GM12865 (cell line): ENCODE measurements at places on chromosomes 11 and 22.
A peak's percentile ranks its signal among the peaks of the same experiment; 100 is the strongest.

- DNase-seq, result peak; percentile 25
These were observed 48.5 kb upstream of the PRDM11 start for GRCh38 chr11:45097721-45098493.

GRCh38 chr22:35728639-35729308 is 11.1 kb downstream of the APOL5 start:
- DNase-seq, result no peak

DNA sequence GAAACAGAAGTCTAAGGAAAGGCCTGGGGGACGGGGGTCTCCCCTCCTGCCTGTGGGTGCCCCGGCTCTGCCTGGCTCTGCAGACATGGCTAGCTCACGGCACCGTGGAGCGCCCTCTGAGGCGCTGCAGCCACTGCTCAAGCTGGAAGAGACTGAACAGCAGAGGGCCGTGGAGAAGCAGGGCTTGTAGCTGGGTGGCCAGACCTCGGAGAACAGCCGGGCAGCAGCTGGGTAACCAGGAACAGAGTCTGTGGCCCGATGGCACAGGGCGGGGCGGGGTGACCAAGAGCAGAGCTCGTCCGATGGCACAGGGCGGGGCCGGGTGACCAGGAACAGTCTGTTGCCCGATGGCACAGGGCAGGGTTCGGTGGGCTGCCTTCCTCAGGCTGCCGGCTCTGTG is 18.1 kb downstream of the RNH1 start:
- no peak for DNase-seq

DNA sequence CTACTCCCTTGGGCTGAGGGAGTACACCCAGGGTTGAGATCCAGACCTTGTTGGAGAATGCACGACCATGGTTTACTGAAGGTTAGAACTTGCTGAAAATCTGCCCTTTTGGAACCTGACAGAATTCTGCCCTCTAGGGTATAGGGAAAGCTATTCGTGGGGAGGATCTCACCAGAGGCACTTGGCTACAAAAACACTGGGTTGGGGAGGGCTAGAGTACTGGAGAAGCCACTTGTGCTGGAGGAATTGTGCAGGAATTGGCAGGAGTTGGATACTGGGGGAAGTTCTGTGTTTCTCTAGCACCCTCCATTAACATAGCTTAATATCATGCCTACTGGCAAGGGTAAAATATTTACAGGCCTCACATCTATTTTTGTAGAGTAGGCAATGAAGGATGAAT is 55.8 kb downstream of the PPME1 start:
- DNase-seq, result peak; percentile 2

GRCh38 chr11:62905927-62906531 is 15.1 kb downstream of the CHRM1 start:
- DNase-seq, result peak; percentile 84

- no peak for DNase-seq
These were observed 35.6 kb upstream of the PPARA start for GRCh38 chr22:46114518-46115387.

GRCh38 chr11:78641541-78641940 is 66.9 kb upstream of the NARS2 start:
- DNase-seq, result no peak

- no peak for DNase-seq
These were observed 53.9 kb upstream of the RCE1 start for GRCh38 chr11:66789097-66789890.

- no peak for DNase-seq
These were observed 655.9 kb upstream of the TENM4 start for GRCh38 chr11:80096736-80097135.
